ENCODE measurements at places on chromosomes 7 and 10.

- DNase-seq: no peak
Observed at GRCh38 chr10:126099366-126099765, 203.0 kb downstream of the FANK1 start.

- DNase-seq: no peak
Observed at GRCh38 chr10:109620396-109620795, 302.9 kb downstream of the XPNPEP1 start.

- DNase-seq: no peak
Observed at GRCh38 chr10:36738738-36739431, 386.5 kb upstream of the ANKRD30A start.

DNA sequence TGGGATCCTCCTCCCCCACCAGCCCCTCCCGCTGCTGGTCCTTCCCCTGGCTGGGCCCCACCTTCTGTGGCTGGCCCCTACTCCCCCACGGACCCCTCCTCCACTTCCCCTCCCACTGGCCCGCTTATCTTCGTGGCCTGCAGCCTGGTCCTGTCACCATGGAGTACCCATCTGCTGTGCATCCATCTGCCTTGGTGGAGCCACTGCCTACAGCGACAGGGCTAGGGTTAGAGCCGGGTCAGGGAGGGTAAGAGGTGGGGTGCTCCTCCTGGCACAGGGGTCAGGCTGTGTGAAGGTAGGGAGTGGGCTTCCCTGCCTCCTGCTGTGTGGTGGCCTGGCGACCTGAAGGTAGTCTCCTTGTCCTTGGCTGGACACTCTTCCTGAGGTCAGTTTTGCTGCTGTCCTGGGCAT, 5.2 kb downstream of the ADCY1 start:
- no peak for DNase-seq

GRCh38 chr10:69965086-69965485, 87.6 kb upstream of the MACROH2A2 start:
- DNase-seq: no peak

- DNase-seq: no peak
Observed at GRCh38 chr10:27531336-27531847, 27.3 kb downstream of the RAB18 start.

DNA sequence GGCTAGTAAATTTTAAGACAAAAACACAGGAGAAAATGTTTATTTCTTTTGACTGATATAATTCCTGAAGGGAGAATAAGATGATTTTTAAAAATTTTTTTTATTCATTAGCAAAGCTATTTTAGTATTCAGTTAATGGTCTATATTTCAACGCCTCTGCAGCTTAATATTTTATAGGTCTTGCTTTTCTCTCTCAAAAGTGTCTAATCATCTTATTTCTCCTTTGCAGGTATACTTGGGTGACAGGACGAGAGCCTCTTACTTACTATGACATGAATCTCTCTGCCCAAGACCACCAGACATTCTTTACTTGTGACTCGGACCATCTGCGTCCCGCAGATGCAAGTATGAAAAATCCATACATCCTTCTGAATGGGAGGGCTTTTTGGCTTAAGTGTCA, 177.0 kb downstream of the ST7 start:
- DNase-seq: no peak

DNA sequence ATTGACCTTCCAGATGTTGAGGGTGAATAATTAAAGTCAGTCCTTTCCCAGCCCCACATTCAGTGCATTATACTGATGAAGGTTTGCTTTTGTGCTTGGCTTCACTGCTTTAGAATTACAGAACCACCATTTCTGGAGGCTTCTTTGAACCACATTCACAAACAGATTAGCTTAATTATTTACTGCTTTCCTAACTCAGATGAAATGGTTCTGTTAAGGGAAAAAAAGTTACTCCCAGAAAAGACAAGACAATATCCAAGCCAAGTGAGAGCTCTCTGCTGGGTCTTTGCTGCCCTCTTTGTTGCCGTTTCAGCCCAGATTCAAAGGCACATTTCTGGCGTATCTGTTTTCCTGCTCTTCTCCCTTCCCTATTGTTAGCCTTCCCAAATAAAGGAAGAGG, 188.9 kb downstream of the AHR start:
- DNase-seq: no peak

DNA sequence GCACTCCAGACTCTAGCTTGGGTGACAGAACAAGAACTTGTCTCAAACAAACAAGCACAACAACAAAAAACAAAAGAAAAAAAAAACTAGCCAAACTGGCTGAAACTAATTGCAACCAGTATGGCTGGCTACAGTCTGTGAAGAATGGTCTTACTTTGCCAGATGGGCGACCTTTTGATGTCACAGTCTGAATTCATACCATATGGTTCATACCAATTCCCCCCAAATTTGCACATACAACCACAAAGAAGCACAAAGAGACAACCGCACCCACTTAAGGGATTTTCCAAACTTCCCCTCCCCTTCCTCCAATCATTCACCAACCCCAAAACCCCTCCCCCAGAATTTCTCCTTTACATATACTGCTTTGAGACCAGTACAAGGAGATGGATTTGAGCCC, 114.2 kb downstream of the SPAG6 start:
- DNase-seq: no peak

GRCh38 chr7:158761945-158762344, 57.3 kb upstream of the NCAPG2 start:
- DNase-seq: no peak

GRCh38 chr10:77637532-77638320, at the start of gene KCNMA1:
Gene KCNMA1, minus strand, starts transcription at chr10:77637808.
- no peak for DNase-seq

GRCh38 chr10:8066797-8067196, 12.3 kb downstream of the GATA3 start:
- DNase-seq: no peak

GRCh38 chr10:70293169-70293843, 9.5 kb upstream of the NPFFR1 start:
- DNase-seq: no peak

- DNase-seq: peak; percentile 72
Observed at GRCh38 chr10:33335801-33336581, 1.5 kb upstream of the NRP1 start.

DNA sequence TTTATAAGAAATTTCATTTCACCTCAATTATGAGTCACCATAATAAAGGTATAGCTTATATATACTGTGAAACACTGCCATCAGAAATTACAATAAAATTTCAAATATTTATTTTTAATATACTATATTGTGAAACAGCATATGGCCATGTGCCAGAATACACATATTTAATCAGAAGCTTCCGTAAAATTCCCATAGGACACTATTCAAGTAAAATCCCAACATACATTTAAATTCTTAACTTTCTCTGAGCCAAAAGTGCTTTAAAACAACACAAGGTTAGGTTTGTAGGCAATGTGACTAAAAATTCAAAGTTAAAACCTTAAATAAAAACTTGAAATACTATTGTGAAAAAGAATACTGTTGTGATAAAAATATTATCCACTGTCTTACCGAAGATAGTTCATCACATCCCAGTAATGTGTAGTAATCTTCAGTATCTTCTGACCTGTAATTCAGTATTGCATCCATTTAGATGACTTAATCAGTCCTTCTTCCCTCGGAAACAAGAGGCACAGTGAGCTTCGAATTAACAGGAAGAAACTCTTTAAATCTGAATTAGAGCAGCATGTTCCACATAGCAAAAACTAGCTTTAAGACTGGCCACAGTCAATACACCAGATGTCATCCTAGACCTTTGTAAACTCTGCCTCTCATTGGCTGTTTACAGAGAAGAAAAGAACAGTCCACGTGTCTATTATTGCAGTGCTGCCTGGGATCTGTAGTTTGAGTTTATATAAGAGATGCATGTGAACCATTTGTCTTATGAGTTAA, at the start of gene DNAJC12:
Gene DNAJC12, minus strand, starts transcription at position 648 of the 774 bp plus-strand sequence. Its CDS starts 177 bp downstream, at position 471.
- DNase-seq: peak; percentile 69

DNA sequence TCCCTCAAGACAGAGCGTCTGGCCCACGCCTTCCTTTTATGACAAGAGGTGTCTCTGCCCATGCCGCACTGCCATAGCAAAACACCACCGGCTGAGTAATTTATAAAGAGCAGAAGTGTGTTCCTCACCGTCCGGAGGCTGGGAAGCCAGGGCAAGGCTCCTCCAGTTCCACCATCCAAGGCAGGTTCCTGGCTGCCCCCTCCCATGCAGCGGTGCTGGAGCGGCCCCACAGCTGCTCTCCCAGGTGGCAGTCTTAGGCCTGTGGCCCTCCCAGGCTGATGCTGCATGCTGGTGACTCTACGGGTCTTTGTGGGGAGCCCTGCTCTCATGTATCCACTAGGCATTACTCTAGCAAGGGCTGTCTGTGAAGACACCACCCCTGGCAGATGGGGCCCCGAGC, 113.1 kb downstream of the TCERG1L start:
- DNase-seq: no peak

DNA sequence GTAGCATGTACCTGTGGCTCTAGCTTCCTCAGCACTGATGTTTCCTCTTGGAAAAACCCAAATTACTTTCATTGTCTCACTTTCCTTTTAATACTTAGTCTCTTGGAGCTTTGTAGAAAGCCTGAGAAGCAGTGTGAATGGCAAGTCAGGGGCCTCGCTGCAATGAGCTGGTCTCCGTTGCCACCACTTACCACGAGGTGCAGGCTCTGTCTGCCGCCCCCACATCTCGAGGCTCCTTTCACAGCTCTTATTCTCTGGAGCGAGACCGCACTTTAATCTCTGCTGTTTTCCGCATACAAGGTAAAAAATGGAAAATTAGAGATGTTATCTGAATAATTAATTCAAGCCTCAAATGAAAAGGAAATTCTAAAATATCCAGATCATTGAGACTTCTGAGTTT, 186.2 kb downstream of the HECW1 start:
- DNase-seq: no peak

- no peak for DNase-seq
Observed at GRCh38 chr7:91243591-91244301, 20.5 kb upstream of the FZD1 start.

- DNase-seq: no peak
Observed at GRCh38 chr10:49745756-49746155, 16.4 kb downstream of the OGDHL start.

GRCh38 chr10:12549297-12549696, 199.9 kb downstream of the CAMK1D start:
- peak; percentile 34 for DNase-seq

DNA sequence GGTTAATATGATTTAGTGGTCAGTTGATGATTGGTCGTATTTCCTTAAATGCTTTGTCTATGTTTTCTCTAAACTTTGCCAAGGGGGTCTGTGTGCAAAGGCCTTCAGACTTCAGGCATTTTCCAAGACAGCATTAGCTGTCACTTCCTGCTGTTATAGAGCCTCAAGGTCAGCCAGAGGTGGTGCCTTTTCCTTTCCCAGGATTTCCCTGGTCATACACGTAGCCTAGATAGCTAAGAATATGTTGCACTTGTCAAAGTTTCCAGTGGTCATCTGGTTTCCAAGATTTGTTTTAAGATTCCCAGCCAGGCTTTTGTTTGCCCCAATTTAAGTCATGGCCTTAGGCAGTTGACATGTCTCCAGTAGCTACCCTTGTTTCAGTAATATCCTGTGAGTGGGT, 133.2 kb upstream of the IGFBP3 start:
- no peak for DNase-seq

DNA sequence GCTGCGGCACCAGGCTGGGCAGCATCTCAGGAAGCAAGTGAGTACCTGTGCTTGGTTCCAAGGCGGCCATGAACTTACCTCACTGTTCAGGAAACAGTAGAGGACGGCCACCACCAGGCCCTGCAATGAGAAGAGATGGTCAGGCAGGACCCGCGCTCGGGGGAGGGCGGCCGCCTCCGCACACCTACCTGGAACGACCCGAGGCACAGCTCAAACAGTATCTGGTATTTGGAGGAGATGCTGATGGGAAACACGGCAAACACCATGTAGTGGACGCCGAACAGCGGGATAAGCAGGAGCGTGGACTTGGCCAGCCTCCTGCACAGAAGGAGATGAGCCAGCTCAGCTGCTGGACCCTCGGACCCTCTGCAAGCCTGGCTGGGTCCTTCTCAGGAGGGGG, 112.9 kb downstream of the VIPR2 start:
- no peak for DNase-seq

- no peak for DNase-seq
Observed at GRCh38 chr7:98807068-98808048, 62.5 kb downstream of the TMEM130 start.

- DNase-seq: no peak
Observed at GRCh38 chr7:44564606-44565005, 9.1 kb downstream of the DDX56 start.

DNA sequence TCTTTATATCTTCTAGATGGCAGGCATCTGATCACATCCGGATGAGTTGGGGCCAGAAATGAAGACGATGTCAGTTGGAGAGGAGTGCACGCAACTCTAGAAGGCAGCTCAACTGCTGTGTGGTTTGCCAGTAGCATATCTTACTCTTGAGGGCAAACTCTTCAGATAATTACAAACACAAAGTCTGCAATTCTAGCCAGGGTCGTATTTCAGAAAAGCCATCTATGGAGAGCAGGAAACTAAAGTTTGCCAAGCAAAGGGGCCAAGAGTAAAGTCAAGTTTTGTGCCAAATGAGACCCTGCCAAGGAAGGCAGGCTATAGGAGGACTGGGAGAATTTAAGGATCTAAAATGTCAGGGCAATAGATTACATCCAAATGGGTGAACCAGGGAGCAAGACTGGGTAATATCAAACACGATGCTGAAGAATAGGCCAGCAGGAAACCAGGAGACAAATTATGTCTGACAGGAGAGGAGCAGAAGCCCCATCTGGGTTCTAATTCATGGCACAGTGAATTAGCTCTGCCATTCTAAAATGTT, 312.5 kb upstream of the SEMA3C start:
- no peak for DNase-seq

DNA sequence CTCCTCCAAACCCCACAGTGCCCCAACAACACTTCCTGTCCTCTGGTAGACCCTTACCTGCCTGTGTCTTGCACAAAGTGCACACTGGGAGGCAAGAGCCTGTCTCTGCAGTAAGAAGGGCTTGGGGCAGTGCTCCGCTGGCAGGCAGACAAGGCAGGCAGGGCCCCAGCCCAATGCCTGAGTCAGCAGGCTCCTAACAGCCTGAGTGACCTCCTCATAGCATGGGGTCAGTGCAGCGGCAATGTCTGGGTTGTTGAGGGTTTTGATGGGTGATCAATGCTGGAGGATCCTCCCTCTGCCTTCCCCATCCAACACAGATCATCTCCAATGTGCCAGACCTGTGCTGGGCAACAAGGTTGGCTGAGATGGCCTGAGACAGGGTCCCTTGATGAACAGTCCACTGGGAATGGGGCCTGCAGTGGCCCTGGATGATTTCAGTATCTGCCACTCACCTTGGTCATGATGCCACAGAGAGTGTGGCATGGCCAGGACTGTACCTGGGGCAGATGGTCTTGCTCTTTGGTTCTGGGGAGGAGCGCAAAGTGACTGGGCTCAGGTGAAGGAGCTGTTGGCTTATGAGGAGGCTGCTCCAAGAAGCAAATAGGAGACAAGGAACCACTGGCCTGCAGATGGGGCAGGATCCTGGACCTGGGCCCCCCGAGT, 55.6 kb upstream of the CAMK2B start:
- no peak for DNase-seq

- DNase-seq: no peak
Observed at GRCh38 chr10:71474702-71475242, 78.1 kb downstream of the CDH23 start.

DNA sequence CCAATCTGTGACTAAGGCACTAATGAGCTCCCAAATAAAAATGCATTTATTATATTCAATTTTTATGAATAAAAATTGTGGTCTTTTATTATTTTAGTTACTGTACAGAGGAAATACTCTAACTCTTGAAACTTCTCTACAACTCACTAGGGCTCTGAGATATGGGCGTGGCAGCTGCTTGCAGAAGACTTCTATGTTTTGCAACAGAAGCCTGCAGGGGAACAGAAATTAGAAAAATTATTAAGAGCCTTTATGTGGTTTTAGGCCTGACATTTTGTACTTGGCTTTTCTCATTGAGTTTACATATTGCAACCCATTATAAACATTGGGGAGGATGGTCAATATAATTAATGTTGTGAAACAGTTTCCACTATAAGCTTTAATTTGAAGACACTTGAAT, 581.4 kb downstream of the TNS3 start:
- DNase-seq: peak; percentile 12
